ENCODE measurements at places on chromosomes 3 and 15.

DNA sequence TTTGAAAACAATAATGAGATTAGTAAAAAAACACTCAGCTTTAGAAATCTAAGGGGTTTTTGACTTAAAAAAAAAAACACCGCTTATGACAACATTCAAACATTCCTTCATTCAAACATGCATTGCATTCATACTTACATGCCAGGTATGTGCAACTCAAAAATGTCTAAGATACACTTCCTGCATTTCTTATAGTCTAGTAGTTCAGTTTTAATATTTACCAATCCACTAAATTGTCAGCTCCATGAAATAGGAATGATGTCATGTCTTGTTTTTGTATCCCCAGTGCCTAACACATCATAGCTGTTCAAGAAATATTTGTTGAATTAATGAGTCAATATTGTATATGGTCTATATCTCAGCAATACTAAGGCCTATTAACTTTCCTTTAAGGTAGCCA, 51.7 kb downstream of the EIF4E3 start:
- no peak for DNase-seq

DNA sequence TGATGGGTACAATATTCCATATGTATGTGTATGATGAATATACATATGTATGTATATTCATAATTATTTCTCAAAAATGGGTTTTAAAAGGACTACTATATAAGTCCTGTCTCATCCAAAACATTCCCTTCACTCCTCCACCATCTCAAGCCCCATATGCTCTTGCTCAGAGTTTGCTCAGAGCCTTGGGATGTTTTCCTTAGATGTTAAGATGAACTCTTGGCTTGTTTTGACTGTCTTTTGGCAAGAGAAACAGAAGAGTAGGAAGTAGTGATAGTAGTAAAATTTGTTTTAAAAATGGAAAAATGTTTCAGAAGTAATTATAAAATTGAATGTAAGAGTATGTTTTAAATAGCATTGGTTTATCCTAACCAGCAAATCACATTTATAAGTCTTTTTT, 6.2 kb upstream of the EPHA3 start:
- no peak for DNase-seq

- DNase-seq: no peak
Observed at GRCh38 chr3:112755845-112756613, 90.6 kb downstream of the CD200R1L start.

GRCh38 chr3:181567311-181568075, 144.2 kb upstream of the SOX2 start:
- DNase-seq: no peak

GRCh38 chr15:61222010-61222409, 7.1 kb downstream of the RORA start:
- DNase-seq: no peak

DNA sequence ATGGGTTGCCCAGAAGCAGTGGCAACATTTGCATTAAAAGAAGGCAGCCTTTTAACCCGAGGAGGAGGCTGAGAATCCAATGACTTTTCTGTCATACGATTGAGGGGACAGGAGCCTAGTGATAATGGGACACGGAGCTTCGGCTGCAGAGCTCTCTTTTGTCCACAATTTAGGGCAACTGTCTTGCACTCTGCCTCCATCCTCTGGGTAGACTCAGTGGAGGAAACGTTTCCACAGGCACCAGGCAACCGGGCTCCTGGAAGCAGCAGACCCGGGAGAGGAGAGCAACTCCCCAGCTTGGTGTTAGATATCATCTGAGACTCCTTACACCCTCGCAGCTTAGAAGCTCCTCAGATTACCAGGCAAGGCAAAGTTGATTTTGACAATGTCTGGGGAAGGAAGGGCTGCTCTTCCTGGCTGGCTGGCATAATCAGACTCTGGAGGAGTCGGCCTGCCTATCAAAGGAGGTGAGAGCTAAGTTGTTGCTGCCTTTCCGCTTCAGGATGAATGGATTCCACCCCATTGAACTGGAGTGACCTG, 43.5 kb upstream of the RNU6-1 start:
- no peak for DNase-seq

GRCh38 chr3:118544458-118544857, 490.2 kb downstream of the IGSF11 start:
- DNase-seq: no peak

GRCh38 chr15:33243393-33243792, 48.9 kb upstream of the FMN1 start:
- no peak for DNase-seq

- DNase-seq: no peak
Observed at GRCh38 chr15:90729261-90729660, 12.1 kb downstream of the BLM start.

DNA sequence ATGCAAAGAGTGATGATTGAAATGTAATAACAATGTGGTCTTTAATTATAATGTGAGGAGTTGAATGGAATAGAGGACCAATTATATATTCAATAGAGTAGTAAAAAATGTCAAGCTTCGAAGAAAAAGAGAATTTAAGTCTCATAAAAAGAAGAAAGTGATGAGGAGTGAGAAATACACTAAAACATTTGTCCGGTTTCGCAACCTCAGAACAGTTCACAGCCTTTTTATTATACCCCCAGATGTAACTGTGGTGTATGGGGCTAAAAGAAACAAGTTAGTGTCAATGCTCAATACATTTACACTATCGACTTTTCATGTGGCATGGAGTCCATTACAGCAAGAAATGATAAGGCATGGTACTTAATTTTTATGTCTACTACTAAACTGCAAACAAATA, 386.5 kb upstream of the ATP11B start:
- no peak for DNase-seq

DNA sequence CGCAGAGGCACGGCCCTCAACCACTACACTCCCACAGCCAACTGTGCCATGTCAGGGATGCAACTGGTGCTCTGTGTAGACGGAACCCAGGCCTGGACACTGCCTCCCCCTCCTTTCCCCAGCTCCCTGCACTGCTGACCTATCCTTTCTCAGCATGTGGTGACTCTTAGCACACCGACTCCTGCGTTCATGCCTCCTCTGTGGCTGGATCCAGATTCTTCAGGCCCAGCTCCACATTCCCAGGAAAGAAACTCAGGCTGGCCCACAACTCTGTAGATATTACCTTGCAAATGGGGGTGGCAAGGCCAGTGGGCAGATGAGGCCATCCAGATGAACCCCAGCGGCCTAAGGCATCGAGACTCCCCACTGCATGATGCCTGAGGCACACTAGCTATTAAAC, 272.7 kb downstream of the OCA2 start:
- no peak for DNase-seq

DNA sequence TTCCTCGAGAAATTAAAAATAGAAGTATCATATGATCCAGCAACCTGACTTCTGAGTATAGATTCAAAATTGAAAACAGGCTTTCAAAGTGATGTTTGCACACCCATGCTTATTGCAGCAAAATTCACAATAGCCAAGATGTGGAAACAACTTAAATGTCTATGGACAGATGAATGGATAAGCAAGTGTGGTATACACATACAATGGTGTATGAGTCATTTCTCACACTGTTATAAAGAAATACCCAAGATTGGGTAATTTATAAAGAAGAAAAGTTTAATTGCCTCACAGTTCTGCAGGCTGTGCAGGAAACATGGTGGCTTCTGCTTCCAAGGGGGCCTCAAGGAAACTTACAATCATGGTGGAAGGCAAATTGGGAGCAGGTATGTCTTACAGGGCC, 100.8 kb downstream of the KLF13 start:
- no peak for DNase-seq

DNA sequence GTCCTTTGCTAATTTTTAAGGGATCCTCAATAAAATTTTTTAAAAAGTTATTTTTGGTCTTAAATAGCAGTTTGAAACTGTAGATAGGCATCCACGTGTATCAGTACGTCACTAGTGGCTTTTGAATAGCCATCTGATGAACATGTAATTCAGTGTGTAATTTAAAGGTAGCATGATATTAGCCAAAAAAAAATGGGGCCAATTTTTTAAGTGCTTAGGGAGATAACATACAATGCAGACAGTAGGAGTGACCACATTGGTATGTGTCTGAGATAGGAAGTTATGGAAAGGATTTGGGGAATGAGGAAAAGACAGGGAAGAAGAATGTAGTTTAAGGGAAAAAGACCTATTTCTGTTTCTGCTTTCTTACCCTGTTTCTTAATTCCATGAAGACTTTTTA, 2.5 kb downstream of the AP4E1 start:
- DNase-seq: no peak

GRCh38 chr15:86018679-86019078, 61.0 kb upstream of the AGBL1 start:
- no peak for DNase-seq

- DNase-seq: no peak
Observed at GRCh38 chr3:69791919-69792399, 52.7 kb downstream of the MITF start.

DNA sequence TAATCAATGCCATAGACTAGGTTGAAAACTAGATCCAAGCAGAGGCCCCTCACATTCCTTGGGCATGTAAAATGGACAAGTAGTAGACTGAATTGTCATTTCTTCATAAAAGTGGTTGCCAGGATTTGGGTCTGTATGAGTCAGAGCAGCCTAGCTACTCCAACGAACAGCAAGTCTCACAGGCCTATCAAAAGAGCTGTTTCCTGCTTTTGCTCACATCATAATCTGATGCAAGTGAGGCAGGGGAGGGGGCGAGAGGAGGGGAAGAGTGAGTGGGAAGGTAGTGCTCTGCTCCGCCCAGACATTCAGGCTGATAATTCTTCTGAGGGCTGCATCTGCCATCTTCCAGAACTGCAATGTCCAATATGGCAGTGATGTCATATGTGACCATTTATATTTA, 228.9 kb upstream of the PRICKLE2 start:
- DNase-seq: no peak

- peak; percentile 70 for DNase-seq
Observed at GRCh38 chr3:195895861-195896360, 12.4 kb downstream of the TNK2 start.

- DNase-seq: no peak
Observed at GRCh38 chr3:189276444-189277219, 104.9 kb downstream of the TPRG1 start.

GRCh38 chr15:80977627-80978036, 12.0 kb downstream of the MESD start:
- peak; percentile 51 for DNase-seq

DNA sequence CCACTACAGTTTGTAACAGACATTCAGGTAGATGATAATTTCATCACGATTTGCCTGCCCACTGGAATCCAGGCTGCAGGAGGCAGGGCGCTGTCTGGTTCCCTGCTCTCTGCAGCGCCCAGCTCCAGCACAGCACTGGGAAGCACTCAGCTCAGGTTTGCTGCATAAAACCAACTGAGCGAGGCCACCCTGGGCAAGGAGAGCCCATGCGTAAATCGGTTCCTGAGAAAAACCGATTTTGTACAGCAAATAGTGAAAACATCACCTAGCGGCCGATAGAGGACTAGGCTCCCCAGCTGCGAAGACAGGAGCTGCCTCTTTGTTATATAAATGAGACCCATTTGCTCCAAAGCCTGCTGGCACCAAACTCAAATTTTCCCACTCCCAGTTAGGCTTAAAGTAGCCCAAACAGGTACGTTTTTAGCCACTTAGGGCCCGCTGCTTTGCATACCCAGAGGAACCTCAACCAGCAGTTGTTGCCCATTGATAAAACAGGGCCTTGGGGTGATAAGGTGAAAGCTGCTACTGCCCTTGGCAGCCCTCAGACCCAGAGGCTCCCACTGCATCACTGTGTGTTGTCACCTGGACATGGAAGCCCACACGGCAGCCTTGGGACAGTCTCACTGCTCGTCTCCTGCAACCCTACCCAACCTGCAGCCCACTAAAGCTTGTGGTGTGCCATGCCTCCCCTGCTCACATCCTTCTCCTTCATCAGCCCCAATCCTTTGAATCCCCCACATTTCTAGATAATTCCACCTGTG, 47.5 kb downstream of the ALDH1L1 start:
- no peak for DNase-seq

DNA sequence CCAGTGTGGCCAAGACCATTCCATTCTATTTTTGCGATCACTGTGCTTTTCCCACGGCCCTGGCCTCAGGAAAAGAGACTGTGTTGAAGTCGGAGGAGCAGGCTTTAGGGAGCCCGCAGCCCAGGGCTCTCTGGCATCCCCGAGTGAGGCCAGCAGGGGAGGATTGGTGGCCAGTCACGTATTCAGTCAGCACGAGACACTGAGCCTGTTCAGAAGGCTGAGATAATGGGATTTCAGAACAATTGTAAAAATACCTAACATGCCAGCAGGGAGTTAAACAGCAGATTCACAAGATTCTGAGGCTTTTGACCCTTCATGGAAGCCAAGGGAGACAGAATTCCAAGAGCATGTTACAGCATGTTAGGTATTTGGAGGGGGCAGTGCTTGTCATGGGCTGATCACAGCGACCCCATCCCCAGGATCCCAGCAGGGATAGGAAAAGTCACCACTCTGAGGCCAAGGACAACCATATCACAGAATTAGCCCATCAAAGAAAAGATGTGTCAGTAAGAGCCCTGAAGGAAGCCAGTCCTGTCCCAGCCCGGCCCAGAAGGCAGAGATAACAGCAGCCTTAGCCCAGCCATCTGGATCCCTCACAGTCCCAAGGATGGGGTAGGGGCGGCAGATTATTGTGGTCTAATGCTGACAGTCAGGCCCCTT, 40.6 kb downstream of the AMOTL2 start:
- DNase-seq: no peak

- no peak for DNase-seq
Observed at GRCh38 chr15:27479296-27480140, 508.5 kb downstream of the GABRG3 start.

GRCh38 chr3:192867645-192868044, 50.0 kb downstream of the MB21D2 start:
- no peak for DNase-seq

GRCh38 chr3:9397906-9398699, 688 bp downstream of the SETD5 start:
- DNase-seq: peak; percentile 31

GRCh38 chr15:64731805-64732151, 43.6 kb downstream of the RBPMS2 start:
- DNase-seq: no peak

DNA sequence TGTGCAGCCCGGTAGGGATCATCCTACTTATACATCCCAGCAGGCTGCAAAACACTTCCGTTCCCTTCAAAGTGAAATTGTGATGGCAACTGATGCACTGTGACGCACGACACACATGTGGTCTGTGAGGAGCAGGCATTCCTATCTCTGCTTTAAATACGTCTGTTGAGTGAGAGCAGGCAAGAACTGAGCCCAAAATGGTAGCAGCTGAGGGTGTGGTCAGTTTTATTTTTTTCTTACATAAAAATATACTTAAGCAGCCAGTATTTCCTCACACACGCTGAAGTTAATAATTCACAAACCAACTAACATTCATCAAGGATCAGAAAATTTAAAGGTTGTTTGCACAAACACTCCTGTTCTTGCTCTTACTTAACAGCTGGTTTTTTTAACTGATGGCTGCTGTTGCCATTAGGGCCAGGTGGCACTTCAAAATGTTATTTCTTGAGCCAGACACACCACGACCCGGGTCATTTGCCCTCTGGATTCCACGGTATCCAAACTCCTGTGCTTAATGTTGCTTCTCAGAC, 23.9 kb downstream of the LRIG1 start:
- DNase-seq: no peak
